Activated T-helper 17 cell treated with anti-CD3 and anti-CD28 coated beads, Interleukin-2, amount 50 U/mL, for 72 hours (primary cell): ENCODE measurements at places on chromosomes 16 and 17.

DNA sequence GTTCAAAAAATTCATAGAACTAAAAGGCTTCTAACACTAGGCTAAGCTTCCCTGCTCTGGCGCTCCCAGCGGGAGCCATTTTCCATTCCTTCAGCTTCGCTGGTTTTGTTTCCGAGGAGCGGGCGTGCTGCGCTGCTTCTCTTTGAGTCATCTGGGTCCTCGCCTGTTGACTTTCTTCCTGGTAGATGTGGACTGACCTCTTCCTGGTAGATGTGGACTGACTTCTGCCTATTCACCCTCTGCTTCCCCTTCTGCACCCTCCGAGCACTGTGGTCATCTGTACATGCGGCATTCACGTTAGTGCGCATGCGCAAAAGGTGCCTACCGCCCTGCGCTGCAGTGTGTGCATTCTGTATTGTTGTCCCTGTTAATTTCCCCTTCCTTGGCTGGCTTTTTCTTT lies 40.8 kb upstream of the SEC14L1 start:
- H3K4me1 ChIP-seq, result peaks cover 27% of the 10 kb centered on the region
- H3K27me3 ChIP-seq, result no peaks in the 10 kb centered on the region
- no peak for ATAC-seq

- peaks cover 15% of the 10 kb centered on the region for H3K27me3 ChIP-seq
- no peaks in the 10 kb centered on the region for H3K4me1 ChIP-seq
- no peak overlapping the region for H3K4me3 ChIP-seq
- no peak overlapping the region for H3K27ac ChIP-seq
Observed at GRCh38 chr16:85979605-85980004, 80.6 kb downstream of the IRF8 start.

DNA sequence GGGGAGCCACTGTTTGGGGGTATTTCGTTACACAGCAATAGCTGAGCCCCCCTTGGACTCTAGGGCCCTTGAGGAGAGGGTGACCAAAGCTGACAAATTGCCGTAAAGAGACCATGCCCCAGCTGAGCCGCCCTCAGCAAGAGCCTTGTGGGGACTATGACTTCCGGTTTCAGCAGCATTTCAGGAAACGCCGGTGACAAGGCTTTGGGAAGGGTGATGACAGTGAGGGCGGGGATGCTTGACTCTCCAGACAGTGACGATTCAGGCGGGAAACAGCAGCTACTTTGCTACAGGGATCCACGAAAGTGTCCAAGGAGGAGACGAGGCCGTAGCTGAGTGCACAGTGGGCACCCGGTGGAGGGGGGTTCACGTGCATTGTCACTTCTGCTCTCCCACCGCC lies 360.8 kb downstream of the C16orf95 start:
- H3K4me1 ChIP-seq, result no peaks in the 10 kb centered on the region
- no peak overlapping the region for H3K4me3 ChIP-seq
- no peak for ATAC-seq
- peaks cover 13% of the 10 kb centered on the region for H3K27me3 ChIP-seq
- no peak overlapping the region for H3K27ac ChIP-seq
- H3K36me3 ChIP-seq, result no peaks in the 10 kb centered on the region

DNA sequence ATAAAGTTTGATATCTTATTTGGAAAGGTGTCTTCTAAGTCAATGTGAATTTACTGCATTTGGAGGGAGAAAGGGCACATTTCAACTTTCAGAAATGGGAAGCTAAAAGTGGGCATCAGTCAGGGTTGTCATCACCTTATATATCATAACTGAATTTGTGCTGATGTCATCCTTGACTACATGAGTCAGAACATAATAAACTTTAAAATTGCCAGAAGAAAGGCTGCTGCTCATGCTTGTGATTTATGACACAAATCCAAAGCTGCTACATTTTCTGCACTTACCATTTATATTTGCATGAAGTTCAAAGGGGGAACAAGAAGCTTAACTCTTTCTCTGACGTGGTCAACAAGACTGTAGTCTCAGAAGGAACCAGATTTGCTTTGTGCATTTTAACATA lies 196.6 kb downstream of the UTP18 start:
- no peaks in the 10 kb centered on the region for H3K36me3 ChIP-seq
- H3K4me3 ChIP-seq, result no peak overlapping the region
- H3K4me1 ChIP-seq, result no peaks in the 10 kb centered on the region
- peak; percentile 65 for ATAC-seq

GRCh38 chr17:238964-239259 lies 57.5 kb upstream of the DOC2B start:
- H3K36me3 ChIP-seq, result no peaks in the 10 kb centered on the region
- H3K4me3 ChIP-seq, result no peak overlapping the region
- H3K27me3 ChIP-seq, result no peaks in the 10 kb centered on the region
- ATAC-seq, result no peak
- no peaks in the 10 kb centered on the region for H3K4me1 ChIP-seq

DNA sequence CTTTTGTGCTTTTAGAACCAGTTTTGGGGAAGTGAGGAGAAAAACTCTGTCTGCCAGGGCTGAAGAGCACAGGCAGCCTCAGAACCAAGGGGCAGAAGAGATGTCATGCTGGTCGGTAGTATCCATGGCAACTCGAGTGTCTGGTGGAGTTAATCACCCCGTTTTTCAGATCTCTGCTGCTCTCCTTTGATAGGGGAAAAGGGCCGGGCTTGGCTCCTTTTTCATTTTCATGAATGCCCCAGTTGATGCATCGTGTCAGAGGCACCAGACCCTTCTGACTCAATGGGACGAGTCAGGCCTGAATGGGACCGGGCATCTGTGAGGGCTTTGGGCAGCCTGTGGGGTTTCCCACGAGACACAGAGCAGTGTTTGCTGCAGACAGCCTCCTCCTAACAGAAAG lies 304.6 kb downstream of the ABCC12 start:
- no peaks in the 10 kb centered on the region for H3K27me3 ChIP-seq
- no peaks in the 10 kb centered on the region for H3K36me3 ChIP-seq
- no peak overlapping the region for H3K27ac ChIP-seq
- H3K4me1 ChIP-seq, result no peaks in the 10 kb centered on the region
- no peak for ATAC-seq

DNA sequence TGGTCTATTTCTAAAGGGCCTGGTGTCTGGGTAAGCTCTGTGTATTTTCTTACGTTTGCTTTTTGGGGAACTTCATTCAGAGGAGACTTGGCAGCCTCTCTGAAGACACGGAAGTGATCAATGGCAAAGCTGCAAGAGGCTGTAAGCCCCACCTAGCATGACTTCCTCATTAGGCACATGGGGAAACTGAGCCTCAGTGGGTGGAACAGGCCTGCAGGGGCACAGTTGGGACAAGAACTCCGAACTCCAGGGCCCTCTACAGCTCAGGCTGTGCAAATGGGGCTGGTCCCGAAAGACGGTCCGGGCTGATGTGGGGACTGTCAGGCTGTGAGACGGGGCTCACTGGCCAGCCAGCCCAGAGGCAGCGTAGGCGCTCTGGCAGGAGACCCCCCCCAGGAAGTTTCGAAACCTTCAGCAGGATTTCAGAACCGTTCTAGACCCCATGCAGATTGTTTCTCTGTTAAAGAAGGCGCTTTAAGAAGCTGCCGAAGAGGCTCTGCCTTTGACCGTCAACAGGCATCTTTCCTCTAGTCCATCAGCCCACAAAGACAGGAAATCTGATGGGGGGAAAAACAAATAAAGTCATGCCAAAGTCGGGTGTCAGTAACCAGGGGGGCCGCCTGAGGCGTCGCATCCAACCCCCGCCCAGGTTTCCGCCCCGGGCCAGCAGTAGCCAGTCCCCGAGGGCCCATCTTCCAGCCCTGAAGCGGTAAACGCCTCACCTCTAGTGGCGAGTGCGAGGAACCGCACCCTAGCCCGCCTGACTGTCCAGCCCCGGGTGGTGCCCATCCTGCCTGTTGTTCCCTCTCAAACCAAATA lies 79.8 kb upstream of the TBC1D3K start:
- no peak overlapping the region for H3K27ac ChIP-seq
- peak overlapping the region; percentile 19 for H3K4me3 ChIP-seq
- H3K36me3 ChIP-seq, result no peaks in the 10 kb centered on the region

DNA sequence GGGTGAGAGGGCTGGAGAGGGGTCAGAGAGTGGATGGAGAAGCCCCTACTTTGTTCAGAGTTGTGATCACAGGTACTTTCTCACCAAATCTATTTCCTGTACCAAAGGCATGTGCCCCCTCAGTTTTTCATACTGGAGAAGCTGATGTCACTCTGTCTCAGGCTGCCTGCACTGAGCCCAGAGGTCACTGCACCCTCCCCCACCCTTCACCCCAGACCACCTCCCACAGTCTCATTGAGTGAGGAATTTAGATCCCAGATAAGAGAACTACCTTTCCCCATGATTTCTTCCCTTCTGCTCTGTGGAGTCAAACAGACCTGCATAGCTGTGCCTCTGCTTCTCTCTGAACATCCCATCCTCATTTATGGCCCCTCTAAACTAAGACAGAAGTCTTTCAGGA lies 140.0 kb upstream of the IRX6 start:
- no peak overlapping the region for H3K4me3 ChIP-seq
- H3K4me1 ChIP-seq, result no peaks in the 10 kb centered on the region
- H3K36me3 ChIP-seq, result no peaks in the 10 kb centered on the region
- no peak overlapping the region for H3K27ac ChIP-seq
- H3K27me3 ChIP-seq, result peaks cover 20% of the 10 kb centered on the region
